ENCODE measurements at places on chromosomes 3 and 15.

- peak; percentile 52 for DNase-seq
Observed at GRCh38 chr3:42979044-42979972, at the start of gene GASK1A. Gene GASK1A, plus strand, starts transcription at chr3:42979311. Its CDS starts 332 bp downstream, at chr3:42979643.

GRCh38 chr3:4495294-4496086 is 2.3 kb downstream of the ITPR1 start:
- no peak for DNase-seq

- DNase-seq: no peak
Observed at GRCh38 chr15:70517194-70517590, 246.2 kb downstream of the UACA start.

DNA sequence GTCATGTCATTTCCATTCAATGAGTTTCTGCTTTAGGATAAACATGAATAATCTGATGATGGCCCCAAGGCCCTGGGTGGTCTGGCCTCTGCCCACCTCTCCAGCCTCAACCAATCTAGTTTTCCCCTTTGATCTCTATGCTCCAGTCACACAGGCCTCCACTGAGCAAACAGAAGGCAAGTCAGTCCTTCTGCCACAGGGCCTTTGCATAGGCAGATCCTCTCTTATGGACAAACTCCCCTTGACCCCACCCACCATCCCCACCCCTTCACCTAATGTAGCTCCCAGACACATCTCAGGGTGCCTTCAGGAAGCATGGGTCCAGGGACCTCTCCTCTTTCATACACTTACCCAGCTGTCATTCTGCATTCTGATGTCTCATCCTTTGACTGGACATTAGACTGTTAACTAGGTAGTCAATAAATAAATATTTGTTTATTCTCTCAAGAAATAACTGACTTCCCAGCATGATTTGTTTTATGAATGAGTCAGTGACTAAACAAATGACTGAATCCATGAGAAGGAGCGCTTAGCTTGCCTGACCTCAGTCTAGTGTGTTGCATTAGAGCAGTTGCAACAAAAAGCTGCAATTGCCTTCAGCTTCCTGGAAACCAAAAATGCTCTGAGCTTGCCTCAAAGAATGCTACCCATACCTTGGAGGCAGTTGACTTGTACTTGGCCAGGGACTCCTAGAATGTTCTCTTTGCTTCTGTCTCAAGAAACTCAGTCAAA is 386.6 kb upstream of the WNT5A start:
- DNase-seq: no peak

DNA sequence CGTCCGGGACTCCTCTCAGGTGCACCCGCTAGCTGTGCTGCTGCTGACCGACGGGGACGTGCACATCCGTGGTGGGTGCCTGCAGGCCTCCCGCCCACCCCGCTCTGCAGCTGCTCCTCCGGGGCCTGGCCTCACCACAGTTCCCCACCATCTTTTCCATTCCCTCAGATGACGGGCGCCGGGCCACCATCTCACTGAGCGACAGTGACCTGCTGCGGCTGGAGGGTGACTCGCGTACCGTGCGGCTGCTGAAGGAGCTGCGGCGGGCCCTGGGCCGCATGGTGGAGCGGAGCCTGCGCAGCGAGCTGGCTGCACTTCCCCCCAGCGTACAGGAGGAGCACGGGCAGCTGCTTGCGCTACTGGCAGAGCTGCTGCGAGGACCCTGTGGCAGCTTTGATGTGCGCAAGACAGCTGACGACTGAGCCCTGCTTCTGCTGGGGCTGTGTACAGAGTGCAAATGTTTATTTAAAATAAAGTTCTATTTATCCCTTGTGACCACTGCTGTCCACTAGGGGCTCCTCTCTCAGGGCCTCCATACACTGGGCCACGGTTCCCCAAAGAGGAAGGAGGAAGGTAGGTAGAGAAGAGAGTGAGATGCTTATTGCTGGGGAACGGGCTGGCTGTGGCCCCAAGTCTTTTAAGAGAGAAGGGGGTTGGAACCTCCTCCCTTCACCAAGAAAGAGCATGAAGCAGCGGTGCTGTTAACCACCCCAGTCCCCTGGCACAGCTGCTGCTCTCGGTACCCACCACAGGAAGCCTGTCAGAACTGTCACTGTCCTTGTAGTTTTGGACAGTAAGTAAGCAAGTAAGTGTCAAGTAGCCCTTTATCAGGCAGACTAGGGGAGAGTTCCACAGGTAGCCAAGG is 47.0 kb downstream of the DHX30 start:
- DNase-seq: no peak

DNA sequence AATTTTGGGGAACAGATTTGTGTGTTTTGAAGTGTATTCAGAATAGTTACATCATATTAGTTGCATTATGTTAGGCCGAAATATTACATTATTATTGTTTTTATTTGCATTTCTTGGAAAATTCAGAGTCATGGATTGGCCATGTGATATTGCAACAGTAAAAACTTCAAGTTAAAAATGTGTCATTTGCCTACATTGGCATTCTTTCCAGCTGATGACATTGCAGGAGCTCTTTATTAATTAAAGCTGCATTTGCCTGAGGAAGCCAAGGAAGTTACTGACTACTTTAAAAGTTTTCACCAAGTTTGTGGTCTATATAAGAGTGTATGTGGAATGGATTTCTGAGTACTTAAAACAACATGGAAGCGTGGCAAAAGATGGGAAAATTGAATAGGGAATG is 726.4 kb upstream of the SGO1 start:
- DNase-seq: no peak

DNA sequence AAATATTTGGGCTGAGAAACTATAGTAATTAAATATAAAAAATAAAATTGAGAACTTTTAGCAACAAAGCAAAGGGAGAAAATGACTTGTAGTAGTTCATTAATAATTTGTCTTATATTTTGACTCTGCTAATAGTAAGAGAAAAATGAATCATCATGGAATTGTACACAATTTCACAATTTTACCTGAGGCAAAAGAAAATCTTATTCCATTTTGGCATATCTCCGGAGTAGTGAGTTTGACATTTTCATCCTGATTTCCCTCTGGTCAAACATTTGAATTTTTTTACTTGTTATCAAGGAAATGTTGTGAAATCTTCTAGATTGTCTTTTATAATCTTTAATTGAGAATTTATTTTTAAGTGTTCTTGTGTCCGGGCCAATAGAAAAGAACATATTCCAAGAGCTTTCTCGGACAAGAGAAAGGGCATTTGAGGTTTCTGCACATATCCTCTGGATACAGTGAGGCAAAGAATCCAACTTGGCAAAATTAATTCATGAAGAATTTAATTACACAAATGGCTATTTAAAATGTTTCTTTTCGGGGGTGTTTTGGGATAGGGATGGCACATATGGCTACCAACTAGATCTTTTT is 89.3 kb upstream of the IGSF10 start:
- DNase-seq: no peak

DNA sequence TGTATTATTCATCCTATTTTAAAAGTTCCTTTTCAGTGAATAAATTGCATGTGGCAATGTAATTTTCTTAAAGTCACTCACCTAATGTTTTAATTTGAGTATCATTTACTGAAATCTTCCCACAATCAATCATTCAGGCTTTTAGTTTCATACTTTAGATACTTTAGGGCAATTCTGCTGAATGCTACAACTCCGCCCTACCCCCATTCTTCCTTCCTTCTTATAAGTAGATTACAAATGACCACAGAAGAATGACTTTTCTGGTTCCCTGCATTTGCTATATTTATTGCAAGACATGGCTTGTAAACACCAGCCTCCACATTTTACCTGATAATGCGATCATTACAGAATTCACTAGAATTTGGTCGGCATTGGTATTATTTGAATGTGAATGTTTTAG is 1061.9 kb downstream of the FHIT start:
- peak; percentile 16 for DNase-seq

GRCh38 chr3:193230610-193231009 is 10.4 kb upstream of the PLAAT1 start:
- no peak for DNase-seq

GRCh38 chr3:48715174-48715800 is 1.7 kb downstream of the IP6K2 start:
- DNase-seq: no peak

GRCh38 chr15:66110864-66111263 is 142.7 kb downstream of the MEGF11 start:
- DNase-seq: no peak

DNA sequence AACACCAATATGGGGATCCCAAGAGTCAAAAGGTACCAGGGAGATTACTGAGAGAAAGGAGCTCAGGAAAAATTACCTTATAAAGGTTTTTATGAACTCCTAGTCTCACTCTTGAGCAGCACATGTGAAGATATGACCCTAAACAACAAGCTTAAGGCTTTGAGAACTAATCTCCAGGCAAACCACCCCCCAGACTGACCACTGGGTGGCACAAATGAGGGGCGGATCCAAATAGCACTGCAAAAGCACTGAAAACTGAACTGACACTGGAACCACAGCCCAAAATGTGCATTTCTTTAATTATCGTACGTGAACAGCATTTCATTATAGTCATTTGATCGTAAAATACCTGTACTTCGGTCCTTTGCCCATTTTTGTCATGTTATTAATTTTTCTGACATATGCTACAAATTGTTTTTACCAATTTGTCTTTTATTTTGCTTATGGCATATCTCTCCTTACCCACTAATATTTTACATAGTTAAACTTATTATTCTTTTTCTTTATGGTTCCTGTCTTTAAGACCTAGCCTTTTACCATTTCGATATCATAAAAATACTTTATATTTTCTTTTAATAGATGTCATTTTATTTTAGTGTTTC is 31.5 kb upstream of the TFDP2 start:
- peak; percentile 42 for DNase-seq

DNA sequence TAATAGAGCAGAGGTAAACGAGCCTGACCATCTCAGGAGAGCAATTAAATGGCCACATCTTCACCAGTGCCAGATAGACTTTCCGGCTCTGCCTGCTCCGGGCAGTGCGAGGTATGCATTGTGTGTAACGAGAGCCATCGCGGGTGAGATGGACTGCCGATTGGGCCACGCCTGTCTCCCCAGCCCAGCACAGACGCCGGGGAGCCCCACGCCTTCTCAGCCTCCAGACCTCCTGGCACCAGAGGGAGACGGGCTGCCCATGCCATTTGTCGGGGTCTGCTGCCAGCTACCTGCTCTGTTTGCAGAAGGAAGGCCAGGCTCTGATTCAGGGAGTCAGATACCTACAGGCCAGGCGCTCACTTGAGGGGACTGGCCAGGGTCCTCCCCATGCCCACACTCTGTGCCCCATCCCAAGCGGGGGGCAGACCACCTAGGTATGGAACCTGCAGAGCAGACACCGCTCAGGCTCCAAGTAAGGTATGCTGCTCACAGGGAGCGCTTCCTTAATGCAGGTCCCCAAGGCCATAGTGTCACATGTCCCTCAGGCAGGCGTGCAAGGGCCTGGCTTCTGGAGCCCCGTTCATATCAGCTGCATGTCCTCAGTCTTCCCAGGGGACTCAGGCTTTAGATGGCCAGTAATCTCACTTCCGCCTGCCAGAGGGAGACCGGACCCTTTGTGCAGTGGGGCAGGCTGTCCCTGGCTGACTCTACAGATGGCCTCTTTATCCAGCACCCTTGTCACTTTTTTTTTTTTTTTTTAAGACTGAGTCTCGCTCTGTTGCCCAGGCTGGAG is 62.2 kb downstream of the DNAJB8 start:
- no peak for DNase-seq

- DNase-seq: no peak
Observed at GRCh38 chr15:31157644-31158069, 56.1 kb upstream of the TRPM1 start.

DNA sequence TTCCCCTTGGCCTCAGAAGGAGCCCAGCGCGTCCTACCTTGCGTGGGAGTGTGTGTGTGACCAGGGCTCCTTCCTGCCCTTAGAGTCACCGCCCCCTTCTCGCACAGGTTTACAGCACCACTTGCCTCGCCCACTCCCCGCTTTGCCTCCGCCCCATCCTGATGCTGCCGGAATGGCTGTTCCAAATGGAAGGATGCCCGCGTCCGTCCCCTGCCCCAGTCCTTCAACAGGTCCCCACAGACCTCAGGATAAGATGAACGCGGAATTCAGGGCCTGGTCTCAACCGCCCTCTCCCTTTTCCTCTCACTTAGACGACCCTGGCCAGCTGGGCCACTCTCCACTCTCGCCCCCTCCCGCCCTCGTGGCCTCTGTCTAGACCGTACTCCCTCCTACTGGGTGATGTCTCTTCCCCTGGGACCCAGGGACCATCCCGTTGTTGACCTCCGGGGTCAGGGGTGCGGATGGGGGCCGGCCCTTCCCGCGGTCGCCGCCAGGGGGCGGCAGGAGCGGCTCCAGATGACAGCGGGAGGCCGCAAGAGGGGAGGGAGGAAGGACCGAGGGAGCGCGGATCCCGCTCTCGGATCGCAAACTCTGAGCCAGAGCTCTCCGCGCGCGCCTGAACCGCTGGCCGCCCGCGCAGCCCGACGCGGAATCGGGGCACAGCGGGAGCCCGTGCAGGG is at the start of gene THSD4:
Gene THSD4, plus strand, starts transcription at position 585 of the 680 bp plus-strand sequence.
- DNase-seq: peak; percentile 83

GRCh38 chr15:60563539-60564404 is 84.8 kb upstream of the ICE2 start:
- no peak for DNase-seq

- DNase-seq: peak; percentile 78
Observed at GRCh38 chr3:16849229-16849628, 35.5 kb upstream of the PLCL2 start.

DNA sequence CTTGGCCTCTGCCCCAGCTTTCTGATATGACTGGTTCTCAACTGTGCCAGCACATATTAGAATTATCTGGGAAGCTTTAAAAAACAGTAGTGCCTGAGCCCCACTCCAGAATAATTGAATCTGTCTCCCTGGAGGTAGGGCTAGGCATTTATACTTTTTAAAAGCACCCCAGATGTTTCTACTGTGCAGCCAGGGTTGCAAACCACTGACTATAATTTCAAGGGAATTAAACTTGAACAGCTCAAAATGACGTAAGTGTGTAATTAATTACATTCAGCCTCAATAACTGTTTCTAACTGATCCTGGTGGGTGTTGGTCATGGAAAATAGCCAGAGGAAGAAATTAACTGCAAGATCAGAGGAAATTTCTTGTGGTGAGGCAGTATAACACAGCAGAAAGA is 4.4 kb upstream of the IRAK2 start:
- DNase-seq: no peak

- DNase-seq: peak; percentile 25
Observed at GRCh38 chr3:194586836-194587235, 46.4 kb downstream of the TMEM44 start.

- DNase-seq: no peak
Observed at GRCh38 chr3:160949460-160949859, 155.7 kb downstream of the B3GALNT1 start.

GRCh38 chr3:149621218-149622005 is 36.4 kb downstream of the WWTR1 start:
- DNase-seq: peak; percentile 11

- DNase-seq: no peak
Observed at GRCh38 chr15:71448688-71449114, 333.4 kb downstream of the THSD4 start.

DNA sequence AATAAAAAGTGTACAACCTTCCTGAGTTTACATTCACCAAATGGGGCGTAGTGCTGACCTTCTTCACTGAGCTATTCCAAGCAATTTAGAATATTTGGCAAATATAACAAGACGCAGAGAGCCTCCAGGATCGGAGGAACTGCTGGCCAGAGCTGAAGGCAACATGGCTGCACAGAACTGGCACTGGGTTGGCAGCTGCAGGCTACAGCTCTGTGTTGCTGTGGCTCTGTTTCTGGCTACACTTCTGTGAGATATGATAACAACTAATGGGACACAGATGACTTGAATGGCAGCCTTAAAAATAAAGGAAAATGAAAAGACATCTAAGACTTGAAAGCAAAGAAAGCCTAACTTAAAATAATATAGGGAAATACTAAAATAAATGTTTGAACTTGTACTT is 10.8 kb upstream of the SLC6A20 start:
- DNase-seq: no peak

GRCh38 chr3:13236557-13237173 is 163.4 kb upstream of the IQSEC1 start:
- DNase-seq: no peak
